Activated naive CD4-positive, alpha-beta T cell treated with anti-CD3 and anti-CD28 coated beads, Interleukin-2, amount 50 U/mL, for 16 hours (primary cell): ENCODE measurements at places on chromosomes 5 and 9.

DNA sequence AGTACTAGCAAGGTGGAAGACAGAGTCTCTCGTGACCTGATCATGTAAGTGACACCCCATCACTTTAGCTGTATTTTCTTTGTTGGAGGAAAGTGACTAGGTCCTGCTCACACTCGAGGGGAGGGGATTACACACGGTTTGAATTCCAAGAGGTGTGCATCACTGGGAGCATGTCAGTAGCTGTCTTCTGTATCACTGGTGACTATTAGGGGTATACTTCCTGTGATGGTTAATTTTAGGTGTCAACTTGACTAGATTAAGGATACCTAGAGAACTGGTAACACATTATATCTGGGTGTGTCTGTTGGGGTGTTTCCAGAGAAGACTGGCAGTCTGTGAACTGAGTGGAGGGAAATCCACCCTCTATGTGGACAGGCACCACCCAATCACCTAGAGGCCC, 22.5 kb downstream of the FOXD1 start:
- DNase-seq: no peak

DNA sequence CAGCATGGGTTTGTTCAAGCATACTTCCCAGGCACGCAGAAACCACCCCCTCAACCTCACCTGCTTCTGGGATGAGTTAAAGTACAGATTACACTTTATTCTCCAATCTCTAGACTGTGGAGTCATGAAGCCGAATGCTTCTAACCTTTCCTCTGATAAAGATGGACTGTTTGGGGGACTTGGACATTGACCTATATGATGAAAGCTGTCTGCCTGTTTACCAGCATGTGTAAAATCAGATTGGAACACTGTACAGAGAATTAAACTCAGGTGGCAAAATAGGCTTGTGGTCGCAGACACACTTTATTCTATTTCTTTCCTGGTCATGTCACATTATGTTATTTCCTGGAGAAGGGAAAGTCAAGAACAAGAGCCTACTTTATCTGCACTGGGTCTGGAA, 25.7 kb downstream of the IL9 start:
- no peak for DNase-seq

GRCh38 chr9:137506274-137506673, 43.9 kb downstream of the PNPLA7 start:
- no peak for DNase-seq

GRCh38 chr5:140142856-140143255, 17.1 kb downstream of the IGIP start:
- no peak for DNase-seq

- DNase-seq: no peak
Measured at GRCh38 chr9:88476491-88477271, 58.3 kb upstream of the NXNL2 start.

- no peak for DNase-seq
Measured at GRCh38 chr9:122941582-122942234, 888 bp downstream of the RABGAP1 start.

DNA sequence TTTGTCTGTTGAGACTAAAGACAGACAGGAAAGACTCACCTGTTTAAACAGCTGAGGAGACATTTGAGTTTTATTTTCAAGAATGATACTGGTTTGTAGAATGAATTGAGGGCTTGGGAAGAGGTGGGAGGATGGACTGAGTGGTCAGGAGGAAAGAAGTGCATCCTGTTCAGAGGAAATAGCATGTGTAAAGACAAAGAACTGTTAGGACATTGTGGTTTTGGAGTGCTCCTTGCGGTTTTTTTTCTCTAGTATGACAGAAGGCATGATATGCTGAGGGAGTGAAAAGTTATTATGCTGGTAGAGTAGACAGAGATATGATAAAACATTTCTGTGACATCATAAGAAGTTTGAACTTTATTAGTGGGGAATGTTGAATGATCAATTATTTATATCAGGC, 270.7 kb upstream of the ELAVL2 start:
- no peak for DNase-seq

DNA sequence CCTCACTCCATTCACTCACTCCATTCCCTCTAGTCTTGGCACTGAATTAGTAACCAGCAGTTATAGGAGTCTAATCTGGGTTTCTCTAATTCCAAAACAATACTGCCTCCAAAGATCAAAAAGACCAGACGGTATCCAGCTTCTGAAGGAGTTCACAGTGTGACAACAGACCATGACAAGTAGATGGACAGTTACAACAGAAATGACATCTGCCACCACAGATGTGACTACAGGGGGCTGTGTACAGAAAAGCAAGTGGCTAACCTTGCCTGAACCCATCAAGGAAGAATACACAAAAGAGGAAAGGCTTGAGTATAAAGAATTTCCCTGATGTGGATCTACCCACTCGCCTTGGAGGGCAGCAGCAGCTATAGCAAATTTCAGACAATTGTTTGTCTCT, 112.4 kb downstream of the ACTL7B start:
- no peak for DNase-seq

GRCh38 chr5:147509041-147509709, 693 bp downstream of the DPYSL3 start:
- DNase-seq: no peak

GRCh38 chr9:121892706-121893105, 200.4 kb downstream of the TTLL11 start:
- no peak for DNase-seq

DNA sequence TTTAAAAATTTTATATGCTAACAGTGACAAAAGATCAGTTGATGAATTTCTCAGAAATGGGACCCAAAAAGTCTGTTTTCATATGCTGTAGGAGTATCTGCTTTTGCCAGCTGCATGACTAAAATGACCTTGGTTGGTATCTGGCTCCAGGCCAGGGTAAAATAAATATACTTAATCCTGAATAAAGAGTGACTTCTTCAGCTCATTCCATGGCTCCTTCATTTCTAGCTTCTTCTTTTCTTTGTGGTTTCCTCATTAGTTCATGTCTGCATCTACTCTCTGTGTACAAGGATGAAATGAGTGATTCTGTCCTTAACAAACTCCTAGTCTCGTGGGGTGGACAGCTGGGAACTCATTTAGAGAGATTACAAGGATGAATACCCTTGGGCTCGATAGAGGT, 36.0 kb downstream of the RCL1 start:
- DNase-seq: no peak

DNA sequence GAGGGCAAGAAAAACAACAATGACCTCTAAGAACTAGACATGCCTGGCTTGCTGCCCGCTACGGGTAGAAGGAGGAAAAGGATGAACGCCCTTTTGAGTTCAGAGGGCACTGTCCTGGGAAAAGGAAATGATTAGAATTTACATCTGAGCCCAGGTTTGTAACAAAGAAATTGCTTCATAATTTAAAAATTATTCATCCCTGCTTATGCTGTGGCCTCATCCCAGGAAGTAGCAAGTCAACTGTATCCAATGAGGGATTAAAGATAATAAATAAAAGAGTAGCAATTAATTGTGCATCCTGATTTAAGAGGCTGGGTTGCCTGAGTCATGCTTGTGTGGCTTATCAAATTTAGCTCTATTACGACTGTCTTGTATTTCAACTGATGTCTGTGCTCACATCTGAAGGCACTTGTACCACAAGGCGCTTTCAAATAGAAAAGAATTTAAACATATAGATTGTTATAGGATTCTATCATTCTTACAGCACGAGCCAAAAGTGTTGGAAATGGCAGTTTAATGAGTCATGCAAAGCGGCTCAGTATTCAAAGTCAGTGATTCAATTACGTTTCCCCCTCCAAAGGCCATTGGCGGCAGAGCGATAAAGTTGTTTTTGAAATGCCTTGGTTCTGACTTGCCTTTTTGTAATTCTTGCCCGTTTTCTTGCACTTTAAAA, 40.0 kb upstream of the DMRT1 start:
- DNase-seq: no peak

DNA sequence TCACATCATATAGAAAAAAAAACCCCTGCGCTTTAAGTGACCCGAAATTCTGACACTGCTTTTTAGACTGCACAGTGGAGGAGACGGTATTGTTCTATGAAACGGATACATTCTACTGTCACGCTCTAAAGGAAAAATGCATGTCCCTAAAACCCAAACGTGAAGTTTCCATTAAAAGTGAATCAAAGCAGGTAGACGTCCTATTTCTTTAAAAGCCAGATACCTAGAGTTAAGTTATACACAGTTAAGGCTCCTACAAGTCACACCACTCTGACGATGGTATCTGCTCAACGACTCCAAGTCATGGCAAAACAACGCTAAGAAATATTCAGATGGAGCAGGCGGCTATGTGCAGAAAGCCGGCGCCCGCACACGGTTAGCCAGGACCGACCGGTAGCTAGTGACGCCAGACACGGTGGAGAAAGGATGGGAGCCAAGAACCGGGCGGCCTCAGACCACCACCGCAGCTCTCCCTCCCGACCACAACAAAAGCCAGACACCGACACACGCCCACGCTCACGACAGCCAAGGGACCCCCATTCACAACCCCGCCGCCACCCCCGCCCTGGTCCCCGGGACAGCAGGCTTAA, 734 bp downstream of the SKP1 start:
- no peak for DNase-seq

- DNase-seq: no peak
Measured at GRCh38 chr5:2738156-2738699, 13.2 kb downstream of the IRX2 start.

- no peak for DNase-seq
Measured at GRCh38 chr5:175896301-175897040, 25.1 kb downstream of the CPLX2 start.

DNA sequence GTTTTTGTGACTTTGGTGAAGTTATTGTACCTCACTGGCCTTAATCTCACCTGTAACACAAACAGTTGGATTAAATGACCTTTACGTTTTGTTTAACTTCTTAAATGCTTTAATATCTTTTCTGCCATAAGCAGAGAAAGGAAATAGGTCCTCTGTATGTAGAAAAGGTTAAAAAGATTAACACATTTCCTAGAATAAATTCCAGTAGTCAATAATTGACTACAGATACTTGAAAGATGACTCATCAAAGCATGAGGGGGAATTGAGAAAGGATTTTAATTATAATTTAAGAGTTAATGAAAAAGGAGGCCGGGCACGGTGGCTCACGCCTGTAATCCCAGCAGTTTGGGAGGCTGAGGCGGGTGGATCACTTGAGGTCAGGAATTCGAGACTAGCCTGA, 35.8 kb upstream of the CMYA5 start:
- no peak for DNase-seq

GRCh38 chr9:16417749-16418148, 452.7 kb downstream of the BNC2 start:
- DNase-seq: no peak

- DNase-seq: no peak
Measured at GRCh38 chr9:37503736-37504135, 18.0 kb downstream of the POLR1E start.

DNA sequence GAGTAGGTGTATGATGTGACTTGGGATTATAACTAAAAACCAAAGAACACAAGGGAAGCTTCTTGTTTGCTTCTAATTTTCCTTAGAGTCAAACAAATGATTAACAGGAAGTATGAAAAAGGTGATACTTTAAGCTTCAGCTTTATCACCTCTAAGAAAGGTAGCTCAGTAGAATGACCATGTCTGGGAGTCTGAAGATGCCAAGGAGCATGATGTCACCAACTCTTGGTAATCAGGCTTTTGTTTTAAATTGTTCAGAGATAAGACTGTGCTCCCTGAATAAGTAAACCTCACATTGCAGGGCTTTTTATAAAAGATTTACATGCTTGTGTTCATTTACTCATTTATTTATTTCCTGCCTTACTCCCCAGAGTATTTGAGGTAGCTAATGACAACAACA, 169.9 kb downstream of the FER start:
- DNase-seq: no peak

DNA sequence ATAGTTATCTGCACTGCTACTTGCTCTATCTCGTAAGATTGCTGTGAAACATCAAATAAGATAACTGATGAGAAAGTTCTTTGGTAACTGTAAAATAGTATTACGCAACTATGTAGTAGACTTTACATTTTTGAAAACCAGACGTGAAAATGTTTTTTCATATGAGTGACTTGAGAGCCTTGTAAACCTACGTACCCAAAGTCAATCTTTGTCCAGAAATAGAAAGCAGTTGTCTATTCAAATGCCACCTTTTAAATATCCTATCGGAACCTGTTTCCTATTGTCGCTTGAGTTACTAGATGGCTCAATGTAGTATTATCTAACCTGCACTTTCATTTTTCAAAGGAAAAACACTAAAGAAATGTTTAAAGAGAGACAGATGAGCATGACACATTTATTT, 1.6 kb downstream of the FNIP1 start:
- no peak for DNase-seq

DNA sequence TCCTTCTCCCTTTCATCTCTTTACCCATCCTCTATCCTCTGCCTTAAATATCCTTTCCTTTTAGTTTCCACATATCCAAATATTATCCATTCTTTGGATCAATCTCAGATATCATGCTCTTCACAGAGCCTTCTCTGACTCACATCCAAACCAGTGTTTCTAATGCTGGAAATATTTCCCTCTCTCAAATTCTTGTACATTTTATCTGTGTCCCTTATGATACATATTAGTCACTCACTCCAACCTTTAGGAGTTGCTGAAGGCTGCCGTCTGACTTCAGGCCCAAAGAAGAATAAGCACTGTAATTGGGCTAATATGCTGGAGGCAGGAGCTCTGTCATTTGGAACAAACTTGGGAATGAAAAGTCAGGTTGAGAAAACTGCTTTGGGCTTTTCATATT, 156.4 kb upstream of the RUSC2 start:
- no peak for DNase-seq

DNA sequence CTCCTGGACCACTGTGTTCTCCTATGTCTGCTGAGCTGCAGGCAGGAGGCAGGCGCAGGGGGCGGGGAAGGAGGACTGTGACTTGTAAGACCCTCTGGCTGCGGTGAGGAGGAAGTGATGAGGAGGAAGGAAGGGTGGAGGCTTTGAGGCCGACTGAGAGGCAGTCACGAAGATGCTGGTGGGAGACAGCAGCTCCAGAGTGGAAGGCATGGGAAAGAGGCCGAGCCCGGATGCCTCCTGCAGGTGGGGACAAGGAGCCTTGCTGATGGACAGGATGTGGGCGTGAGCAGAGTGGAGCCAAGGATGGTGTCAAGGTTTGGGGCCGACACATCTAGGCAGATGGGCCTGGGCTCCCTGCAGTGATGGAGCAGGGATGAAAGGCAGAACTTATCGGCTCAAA, 74.3 kb upstream of the ICE1 start:
- DNase-seq: no peak

DNA sequence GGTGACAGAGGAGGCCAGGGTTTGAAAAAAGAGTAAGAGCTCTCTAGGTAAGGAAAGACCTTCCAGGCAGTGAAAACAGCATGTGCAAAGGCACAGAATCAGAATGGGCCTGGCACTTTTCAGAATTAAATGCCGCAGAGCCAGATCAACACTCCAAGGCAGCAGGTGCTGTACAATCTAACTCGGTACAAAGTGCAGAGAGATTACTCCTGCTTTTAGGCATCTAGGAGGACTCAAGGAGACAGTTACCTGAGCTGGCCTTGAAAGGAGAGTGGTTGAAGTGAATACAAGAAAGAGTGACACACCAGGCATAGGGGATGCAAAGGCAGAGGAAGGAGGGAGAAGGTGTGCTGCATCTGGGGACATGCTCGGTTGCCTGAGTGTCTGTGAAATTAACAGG, 21.5 kb downstream of the HRH2 start:
- no peak for DNase-seq
